ENCODE measurements at places on chromosomes 3 and 15. TPM values are rescaled to one million over a fixed set of nuclear protein-coding genes. Genes with fewer than 3 reads are reported as not detected.

The C3orf22 gene
- polyA plus RNA-seq = not detected

The SERPINI2 gene
- 0.20 TPM for polyA plus RNA-seq

The SLC35G2 gene
- polyA plus RNA-seq = 1.1 TPM

The EXD1 gene
- polyA plus RNA-seq = not detected

The SYNM gene
- 20.3 TPM for polyA plus RNA-seq

The SPINK8 gene
- 2.6 TPM for polyA plus RNA-seq

The GPR62 gene
- 0.06 TPM for polyA plus RNA-seq

The GP9 gene
- polyA plus RNA-seq = not detected

The CRBN gene
- polyA plus RNA-seq = 16.4 TPM

The PAK6 gene
- 14.7 TPM for polyA plus RNA-seq

The SV2B gene
- polyA plus RNA-seq = 0.02 TPM

The MCF2L2 gene
- 0.26 TPM for polyA plus RNA-seq

The SETMAR gene
- polyA plus RNA-seq = 12.2 TPM

The ISL2 gene
- 0.24 TPM for polyA plus RNA-seq

The SNX33 gene
- 43.4 TPM for polyA plus RNA-seq

The SLC6A11 gene
- polyA plus RNA-seq = 6.1 TPM

The CTDSPL2 gene
- 4.4 TPM for polyA plus RNA-seq

The TMIE gene
- 1.2 TPM for polyA plus RNA-seq

The GNB4 gene
- 6.7 TPM for polyA plus RNA-seq

The TJP1 gene
- polyA plus RNA-seq = 47.8 TPM

The EFCC1 gene
- 1.0 TPM for polyA plus RNA-seq

The TTLL13 gene
- polyA plus RNA-seq = 0.04 TPM

The SLMAP gene
- 31.5 TPM for polyA plus RNA-seq

The DUOXA2 gene
- 8.4 TPM for polyA plus RNA-seq

The ROPN1B gene
- 0.06 TPM for polyA plus RNA-seq

The TRIM71 gene
- polyA plus RNA-seq = not detected

The GHSR gene
- polyA plus RNA-seq = not detected

The NOX5 gene
- polyA plus RNA-seq = 0.26 TPM

The PAQR5 gene
- polyA plus RNA-seq = 10.5 TPM

The ZNF662 gene
- 2.5 TPM for polyA plus RNA-seq

The C3orf70 gene
- polyA plus RNA-seq = 1.5 TPM

The ACKR2 gene
- 0.88 TPM for polyA plus RNA-seq

The MB21D2 gene
- 0.61 TPM for polyA plus RNA-seq

The CAMP gene
- polyA plus RNA-seq = 0.19 TPM

The INSYN1 gene
- 12.8 TPM for polyA plus RNA-seq

The CEMIP gene
- 2.0 TPM for polyA plus RNA-seq

The GASK1A gene
- polyA plus RNA-seq = 0.71 TPM

The GOLGA8G gene
- not detected for polyA plus RNA-seq

The PATL2 gene
- 0.84 TPM for polyA plus RNA-seq

The C3orf38 gene
- polyA plus RNA-seq = 4.7 TPM

The SLC9A9 gene
- 11.9 TPM for polyA plus RNA-seq

The ZNF385D gene
- polyA plus RNA-seq = 0.52 TPM

The HIGD2B gene
- polyA plus RNA-seq = not detected

The P2RY14 gene
- 9.2 TPM for polyA plus RNA-seq

Data from esophagus (tissue), 2 donors.